Activated naive CD8-positive, alpha-beta T cell treated with anti-CD3 and anti-CD28 coated beads for 36 hours (primary cell): ENCODE measurements at places on chromosomes 12 and 14.

- DNase-seq = no peak
Measured at GRCh38 chr12:84856156-84856900, 56.3 kb downstream of the SLC6A15 start.

DNA sequence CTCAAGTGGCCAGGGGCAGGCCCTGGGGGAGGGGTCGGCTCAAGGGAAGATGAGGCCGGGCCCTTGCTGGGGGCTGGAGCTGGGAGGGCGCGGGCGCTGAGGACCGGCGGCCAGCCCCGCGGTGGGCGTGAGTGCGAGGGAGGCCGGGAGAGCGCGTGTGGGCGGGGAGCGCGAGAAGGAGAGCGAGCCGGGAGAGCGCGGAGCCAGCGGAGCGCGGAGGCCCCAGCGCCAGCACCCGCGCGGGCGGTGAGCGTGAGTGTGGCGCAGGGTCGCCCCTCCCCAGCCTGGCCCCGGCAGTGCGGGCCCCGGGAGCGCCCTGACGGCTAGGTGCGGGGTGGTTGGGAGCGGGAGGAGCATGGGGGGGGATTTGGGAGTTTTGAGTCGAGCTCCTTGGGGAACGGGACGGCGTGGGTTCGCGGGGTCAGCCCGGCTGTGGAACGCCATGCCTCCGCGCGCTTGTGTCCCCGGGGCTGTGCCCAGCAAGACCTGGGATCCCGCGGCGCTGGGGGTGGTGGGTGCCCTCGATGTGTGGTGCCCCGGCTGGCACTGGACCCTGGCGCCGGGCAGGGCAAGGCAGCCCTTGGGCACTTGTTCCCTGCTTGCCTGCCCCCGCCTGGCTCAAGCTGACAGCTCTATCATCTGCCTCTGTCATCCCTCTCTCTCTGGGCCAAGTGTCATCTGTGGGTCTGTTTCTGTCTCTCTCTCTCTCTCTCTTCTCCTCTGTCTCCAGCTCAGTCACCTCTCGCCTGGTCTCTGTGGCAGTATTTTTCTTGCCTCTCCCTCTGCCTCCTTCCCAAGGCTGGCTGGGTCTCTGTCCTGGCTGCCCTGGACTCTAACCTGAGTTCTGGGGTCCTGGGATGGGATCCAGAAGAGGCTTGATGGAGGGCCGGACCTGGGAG is at the start of gene LBHD2:
TSS of gene LBHD2 (plus strand) at position 190 of the 899 bp plus-strand sequence. CDS start 1,803 bp downstream, outside the sequence.
- DNase-seq = no peak

DNA sequence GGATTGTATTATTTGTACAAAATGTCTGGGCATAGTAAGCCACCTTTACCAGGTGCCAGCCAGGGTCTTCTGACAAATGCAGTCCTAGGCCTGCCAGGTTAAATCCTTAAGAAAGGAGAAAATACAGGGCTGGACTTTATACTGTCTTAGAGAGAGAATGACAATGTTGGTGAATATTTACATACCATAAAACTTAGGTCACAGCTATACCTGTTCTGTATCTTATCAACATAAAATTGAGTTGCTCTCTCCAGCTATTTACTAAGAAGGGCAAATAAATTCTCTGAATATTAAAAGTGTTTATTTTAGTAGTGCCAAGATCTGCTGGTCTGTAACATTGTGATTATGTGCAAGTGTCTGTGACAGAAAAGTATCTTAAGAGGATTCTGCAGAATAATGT is 971.1 kb downstream of the AACS start:
- DNase-seq = no peak

DNA sequence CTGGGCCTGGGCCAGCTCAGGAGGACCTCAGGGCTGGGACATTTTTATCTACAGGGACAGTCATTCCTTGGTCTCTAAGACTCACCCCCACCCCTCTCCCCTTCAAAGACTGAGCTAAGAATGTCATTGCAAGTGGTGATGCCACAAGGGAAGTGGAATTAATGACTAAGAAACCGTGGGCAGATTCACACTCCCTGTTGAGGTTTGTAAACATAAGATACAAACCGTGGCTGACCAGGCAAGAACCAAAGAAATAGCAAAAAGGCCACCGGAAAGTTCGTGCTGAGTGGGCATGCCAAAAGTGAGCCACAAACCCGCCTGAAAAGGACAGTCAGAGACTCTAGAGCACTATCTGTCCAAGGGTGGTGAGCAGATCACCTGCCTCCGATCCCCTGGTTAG is 25.7 kb downstream of the NUAK1 start:
- DNase-seq = peak; percentile 26

GRCh38 chr14:70896981-70897380 is 10.3 kb upstream of the PCNX1 start:
- DNase-seq = no peak

GRCh38 chr12:93148412-93148811 is 219.3 kb upstream of the EEA1 start:
- no peak for DNase-seq

- no peak for DNase-seq
Measured at GRCh38 chr12:98401427-98401826, 114.0 kb upstream of the TMPO start.

GRCh38 chr14:53450871-53451270 is 297.7 kb upstream of the DDHD1 start:
- DNase-seq = no peak

GRCh38 chr14:52951681-52952554 is 1.1 kb upstream of the FERMT2 start:
- no peak for DNase-seq

DNA sequence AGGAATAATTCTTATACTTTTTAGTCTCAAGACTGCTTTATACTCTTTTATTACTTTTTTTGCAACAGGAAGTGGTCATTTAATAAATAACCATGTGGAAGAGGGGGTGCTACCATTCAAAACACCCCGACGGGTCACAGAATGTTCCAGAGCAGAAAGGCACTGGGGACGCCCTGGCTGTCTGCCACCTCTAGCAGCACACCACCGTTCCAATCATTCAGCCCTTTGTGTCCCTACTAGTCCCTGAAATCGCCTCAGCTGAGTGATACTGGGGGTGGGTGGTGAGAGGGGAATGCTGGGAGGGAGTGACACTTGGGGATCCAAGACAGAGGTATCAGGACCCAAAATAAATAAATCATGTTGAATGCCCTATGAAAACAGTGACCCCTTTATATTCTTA is 52.4 kb downstream of the MON2 start:
- no peak for DNase-seq

DNA sequence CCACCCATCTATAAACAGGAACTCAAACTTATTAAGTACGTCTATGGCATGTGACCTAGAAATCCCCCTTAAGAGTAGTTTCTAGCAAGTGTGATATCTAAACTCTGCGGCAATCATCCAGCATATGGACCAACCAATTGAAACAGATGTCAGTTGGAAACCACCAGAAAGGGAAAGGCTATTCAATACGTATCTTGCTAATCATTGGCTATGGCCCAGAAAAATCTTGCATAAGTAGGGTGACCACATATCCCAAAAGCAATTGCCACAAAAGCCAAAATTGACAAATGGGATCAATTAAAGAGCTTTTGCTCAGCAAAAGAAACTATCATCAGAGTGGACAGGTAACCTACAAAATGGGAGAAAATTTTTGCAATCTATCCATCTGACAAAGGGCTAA is 24.2 kb downstream of the SYNJ2BP start:
- DNase-seq = no peak

GRCh38 chr12:69623970-69624369 is 13.3 kb upstream of the LRRC10 start:
- no peak for DNase-seq

- DNase-seq = no peak
Measured at GRCh38 chr14:79629411-79630287, 581.7 kb downstream of the DIO2 start.

DNA sequence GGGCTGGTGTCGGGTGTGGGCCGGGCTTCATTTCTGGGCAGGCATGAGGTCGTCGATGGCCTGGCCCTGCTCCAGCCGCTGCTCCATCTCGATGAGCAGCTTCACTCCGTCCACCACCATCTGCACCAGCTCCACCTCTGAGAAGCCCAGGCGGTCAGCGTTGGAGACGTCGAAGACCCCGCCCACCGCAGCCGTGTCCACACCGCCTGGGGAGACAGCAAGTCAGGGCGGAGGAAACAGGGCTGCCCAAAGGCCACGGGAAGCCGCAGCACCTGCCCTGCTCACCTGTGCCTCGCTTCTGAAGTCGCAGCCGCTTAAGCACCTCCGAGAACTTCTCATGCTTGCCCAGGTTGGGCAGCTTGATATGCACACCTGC is 2.8 kb downstream of the CKB start:
- DNase-seq = no peak

DNA sequence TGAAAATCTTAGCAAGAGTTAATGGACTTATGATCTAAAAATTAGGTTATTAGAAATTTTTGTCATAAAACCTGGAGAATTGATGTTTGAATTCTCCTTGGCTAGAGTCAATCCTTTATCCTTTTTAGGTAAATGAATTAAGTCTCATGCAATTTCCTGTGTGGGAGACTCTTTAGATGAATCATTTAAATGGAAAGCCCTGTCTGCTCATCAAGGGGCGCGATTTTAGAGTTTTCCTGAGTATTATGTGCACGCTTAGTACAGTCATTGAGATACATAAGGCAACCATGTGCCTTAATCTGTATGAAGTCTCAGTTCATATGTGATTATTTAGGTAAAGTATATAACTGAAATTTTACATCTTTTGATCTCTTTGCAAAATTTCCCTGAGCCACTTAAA is 974.7 kb downstream of the NRXN3 start:
- no peak for DNase-seq

- DNase-seq = no peak
Measured at GRCh38 chr12:94144781-94145180, 3.6 kb upstream of the PLXNC1 start.

DNA sequence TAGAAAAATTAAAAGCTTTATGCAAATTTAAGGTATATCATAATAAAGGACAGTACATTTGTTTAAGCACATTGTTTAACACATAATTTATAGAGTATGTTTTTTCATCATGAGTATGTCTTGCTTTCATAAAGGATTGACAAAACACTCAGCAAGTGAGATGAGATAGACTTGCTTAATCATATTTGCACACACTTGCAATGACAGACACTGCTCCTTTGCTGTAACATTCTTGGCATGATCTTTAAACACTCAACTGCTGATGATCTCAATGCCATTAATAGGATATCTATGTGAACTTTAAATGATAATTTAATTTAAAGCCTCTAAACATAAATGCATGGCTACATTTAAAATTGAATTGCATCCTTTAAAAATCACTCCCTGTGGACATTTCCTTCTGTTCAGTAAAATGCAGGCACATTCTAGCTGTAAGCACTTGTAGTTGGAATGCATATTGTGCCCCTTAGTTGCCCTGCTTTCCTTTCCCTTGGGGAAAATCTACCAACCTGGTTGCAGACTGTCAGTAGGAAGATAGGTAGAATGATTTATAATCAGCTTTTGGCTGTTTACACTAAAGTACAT is 979.0 kb downstream of the TMTC2 start:
- DNase-seq = no peak

DNA sequence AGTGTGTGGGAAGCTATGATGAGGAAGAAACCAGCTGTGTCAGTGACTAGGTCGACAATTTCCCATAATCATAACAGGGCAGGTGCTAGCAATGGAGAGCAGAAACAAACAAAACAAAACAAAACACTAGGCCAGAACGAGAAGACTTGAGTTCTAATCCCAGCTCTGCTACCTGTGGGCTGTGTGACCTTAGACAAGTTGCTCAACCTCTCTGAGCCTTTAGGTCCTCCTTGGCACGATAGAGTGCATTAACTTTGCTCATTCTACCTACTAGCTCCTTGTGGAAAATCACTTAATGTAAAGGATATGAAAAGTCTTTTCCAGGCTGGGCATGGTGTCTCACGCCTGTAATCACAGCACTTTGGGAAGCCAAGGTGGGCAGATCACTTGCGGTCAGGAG is 11.2 kb downstream of the HHIPL1 start:
- no peak for DNase-seq

- no peak for DNase-seq
Measured at GRCh38 chr12:76080017-76080728, 4.3 kb downstream of the NAP1L1 start.

DNA sequence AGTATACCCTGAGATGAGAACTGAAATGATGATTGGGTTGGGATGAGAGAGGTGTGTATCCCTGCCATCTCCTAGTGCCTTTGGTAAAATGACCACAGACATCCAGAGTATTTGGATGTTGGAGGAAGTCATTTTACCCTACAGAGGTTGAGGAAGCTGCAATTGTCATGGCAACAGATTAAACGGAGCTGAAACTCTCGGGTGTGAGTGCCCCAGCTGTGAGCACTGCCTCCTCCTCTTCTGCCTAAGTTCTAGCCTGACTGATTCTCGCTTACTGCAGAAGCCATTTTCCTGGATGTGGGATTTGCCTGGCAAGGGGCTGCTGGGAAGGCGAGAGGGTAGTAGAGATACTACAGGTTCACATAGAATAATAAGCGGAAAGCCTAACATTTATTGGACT is 10.3 kb upstream of the PPP4R4 start:
- DNase-seq = no peak

GRCh38 chr14:90268420-90268819 is 12.1 kb downstream of the PSMC1 start:
- no peak for DNase-seq

DNA sequence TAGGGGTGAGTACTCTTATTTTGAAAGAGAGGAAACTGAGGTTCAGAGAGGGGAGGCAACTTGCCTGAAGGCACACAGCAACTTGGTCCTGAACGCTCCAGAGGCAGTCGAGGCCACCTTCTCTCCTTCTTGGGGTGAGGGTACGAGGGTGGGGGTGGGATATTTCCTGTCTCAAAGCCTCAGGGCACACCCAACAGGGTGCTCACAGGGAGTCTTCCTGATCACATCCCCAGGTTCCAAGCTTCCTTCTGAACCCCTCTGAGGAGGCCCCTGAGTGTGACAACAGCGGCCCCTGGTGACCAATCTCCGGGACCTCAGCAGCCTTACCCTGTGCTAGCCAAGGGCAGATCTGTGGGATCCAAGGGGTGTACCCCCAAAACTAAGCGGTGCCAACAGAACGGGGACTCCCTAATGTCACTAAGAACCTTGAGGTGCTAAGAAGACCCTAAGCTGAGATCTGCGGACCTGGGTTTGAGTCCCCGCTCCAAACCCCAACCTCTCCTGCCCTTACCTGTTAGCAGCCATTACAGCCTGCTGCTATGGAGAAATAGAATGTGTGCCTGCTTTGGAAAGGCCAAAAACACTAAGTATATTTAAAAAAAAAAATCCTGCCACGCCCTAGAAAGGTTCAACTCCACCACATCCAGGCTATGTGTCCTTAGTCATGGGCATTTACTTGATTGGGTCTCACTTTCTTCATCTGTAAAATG is 57.9 kb downstream of the TRPV4 start:
- DNase-seq = peak; percentile 68

DNA sequence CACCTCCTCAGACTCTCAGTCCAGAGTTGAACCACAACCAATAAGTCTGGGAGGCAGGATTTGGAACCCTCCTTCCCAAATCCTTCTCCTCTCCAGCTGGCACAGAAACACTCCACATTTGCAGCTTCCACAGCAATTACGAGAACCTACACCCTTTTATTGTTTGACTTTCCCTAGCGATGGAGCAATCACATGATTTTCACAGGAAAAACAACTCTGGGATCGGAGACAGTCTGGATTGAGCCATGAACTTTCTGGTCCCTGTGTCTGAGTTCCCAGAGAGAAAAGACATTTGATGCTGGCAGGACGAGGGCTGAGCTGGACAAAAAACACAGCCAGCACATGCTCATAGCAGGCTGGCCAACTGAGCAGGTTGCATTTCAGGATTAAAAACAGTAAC is 49.0 kb upstream of the STON2 start:
- DNase-seq = no peak
